ENCODE measurements at places on chromosomes 16 and 17.

DNA sequence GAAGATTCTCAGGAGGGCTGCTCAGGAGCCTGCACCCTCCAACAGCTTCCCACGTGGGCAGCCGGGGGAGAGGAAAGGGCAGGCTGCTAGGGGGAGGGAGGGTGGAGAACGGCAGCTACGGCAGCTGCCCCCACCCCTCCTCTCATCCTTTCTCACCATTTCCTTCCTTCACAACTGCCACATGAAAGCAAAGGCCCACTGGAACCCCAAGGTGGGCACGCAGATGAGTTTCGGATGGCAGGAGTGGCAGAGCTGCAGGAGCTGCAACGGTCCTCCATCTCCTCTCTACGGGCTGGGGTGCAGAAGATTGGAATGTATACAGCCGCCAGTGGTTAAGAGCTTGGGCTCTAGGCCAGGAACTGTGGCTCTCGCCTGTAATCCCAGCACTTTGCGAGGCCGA is 77.7 kb downstream of the GAS7 start:
- DNase-seq: no peak

DNA sequence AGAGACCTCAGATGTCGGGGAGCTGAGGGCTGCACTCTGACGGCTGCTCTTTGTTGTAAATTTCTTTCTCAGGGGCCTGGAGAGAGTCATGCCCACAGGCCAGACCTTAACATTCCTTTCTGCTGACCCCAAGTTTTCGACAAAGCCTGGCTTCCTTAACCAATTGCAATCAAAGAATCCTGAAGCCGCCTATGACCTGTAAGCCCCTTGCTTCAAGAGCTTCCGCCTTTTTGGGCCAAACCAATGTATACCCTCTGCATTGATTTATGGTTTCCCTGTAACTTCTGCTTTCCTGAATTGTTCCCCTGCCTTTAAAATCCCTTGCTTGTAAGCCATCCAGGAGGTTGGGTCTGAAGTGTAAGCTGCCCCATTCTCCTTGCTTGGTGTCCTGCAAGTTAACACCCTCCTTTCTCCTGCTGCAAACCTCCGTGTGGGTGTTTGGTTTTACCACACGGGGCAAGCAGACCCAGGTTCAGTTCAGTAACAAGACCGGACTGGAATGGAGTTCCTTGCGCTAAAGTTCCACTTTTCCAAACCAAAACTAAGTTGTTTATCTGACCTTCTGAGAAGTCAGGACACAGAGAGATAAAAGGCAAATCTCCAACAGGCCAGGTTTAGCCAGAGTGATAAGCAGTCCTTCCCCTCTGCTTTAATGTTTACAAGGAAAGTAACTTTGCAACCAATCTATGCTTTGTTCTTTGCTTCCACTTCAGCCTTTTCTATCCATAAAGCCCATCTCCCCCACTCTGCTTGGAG is 141.6 kb downstream of the KCNJ12 start:
- DNase-seq: no peak

- DNase-seq: peak; percentile 24
Observed at GRCh38 chr17:32971171-32971570, 20.5 kb upstream of the SPACA3 start.

DNA sequence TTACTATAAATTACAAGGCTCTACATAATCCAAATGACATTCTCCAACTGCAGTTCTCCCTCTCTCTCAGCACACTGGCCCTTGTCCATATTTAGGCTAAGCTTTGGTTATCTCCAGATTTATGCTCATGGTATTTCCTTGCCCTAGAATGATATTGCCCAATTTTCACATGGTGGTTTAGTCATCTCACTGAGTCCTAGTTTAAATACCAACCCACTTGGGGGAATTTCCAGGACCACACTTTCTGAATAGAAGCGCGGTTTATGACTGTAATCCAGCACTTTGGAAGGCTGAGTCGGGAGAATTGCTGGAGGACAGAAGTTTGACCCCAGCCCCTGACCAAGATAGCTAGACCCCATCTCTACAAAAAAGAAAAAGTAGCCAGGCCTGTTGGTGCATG is 280.1 kb upstream of the MON1B start:
- DNase-seq: no peak

- DNase-seq: no peak
Observed at GRCh38 chr16:11170696-11171447, 85.1 kb downstream of the SOCS1 start.

GRCh38 chr17:65565559-65565958 is 4.1 kb upstream of the AXIN2 start:
- no peak for DNase-seq

DNA sequence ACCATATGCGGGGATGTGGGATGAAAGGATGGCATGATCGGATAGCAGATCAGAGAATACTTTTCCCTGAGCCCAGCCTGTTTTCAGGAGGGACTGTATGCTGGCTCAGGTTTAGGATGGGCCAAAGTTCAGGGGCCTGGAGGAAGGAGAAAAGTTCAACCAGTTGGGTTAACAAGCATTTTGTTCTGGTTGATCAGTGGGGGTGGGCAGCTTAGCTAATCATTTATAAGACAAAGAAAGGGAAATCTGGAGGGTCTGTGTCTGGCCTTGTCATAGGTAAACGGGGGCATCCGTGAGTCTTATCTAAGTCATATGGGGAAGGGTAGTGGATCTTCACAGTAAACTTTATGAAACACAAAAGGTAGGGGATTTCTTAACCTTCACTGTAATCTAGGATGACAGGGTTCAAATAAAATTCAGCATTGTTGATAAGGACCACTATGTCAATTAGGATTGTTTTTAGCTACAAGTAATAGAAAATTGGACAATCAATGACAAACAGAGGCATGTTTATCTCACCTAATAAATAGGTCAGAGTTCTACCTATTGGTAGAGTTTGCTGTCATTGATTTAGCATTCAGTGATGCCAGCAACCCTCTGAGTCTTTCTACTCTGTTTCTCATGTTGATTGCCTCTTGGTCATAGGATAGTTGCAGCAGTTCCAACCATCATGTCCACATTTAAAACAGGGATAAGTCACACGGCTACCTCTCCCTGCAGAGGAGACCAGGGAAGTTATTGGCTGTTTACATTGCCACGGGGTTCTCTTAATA is 11.4 kb downstream of the PCTP start:
- DNase-seq: no peak

- no peak for DNase-seq
Observed at GRCh38 chr17:49049265-49049664, 52.1 kb downstream of the IGF2BP1 start.

DNA sequence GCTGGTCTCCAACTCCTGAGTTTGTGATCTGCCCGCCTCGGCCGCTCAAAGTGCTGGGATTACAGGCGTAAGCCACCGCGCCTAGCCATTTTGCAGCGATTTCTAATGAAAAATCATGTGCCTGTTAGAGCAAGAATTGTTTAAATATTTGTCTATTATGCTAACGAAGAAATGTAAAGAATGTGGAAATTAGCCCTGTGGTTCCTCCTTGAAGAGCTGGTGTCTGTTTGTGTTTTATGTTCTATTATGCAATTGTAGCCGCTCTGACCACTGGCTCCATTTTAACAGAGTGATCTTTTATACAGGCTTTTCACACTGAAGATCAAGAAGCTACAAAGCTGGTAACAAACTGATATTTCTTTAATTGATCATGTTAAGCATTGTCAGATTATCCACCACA is 217.3 kb downstream of the USP22 start:
- no peak for DNase-seq

GRCh38 chr16:57876210-57876609 is 73.9 kb upstream of the KIFC3 start:
- no peak for DNase-seq

GRCh38 chr16:89727406-89728120 is 6.2 kb downstream of the ZNF276 start:
- no peak for DNase-seq

- DNase-seq: no peak
Observed at GRCh38 chr17:52357854-52358253, 199.3 kb upstream of the CA10 start.

GRCh38 chr16:31869511-31870201 is 4.0 kb upstream of the ZNF267 start:
- DNase-seq: peak; percentile 98

GRCh38 chr17:33091271-33091670 is 99.6 kb downstream of the SPACA3 start:
- no peak for DNase-seq

DNA sequence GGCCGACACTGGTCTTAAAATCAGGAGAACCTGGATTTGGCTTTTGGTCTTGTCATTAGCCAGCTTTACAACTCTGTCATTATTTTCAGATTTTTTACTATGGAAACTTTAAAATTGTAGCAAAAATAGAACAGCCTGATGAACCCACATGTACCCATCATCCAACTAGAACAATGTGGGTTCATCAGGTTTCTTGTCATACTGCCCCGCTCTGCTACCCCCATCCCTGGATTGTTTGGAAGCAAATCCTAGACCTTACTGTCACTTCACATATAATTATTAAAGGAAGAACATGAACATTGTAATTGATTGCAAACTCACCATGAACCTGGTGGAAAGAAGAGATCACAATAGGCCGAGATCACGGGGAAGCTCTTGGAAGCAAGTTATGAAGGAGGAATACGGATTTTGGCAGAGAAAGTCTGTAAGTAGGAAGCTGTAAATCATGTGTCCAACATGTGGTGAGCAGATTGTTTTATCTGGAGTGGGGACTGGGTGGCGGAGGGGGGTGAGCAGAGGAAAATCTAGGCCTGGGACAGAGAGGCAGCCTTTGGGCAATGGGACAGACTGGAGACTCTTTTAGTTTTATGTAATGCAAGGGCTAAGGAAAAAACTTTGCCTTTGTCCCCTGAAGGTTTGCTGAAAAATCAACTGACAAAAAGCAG is 67.0 kb downstream of the PITPNC1 start:
- no peak for DNase-seq

- DNase-seq: peak; percentile 70
Observed at GRCh38 chr17:64498308-64499203, 1.7 kb upstream of the POLG2 start.

DNA sequence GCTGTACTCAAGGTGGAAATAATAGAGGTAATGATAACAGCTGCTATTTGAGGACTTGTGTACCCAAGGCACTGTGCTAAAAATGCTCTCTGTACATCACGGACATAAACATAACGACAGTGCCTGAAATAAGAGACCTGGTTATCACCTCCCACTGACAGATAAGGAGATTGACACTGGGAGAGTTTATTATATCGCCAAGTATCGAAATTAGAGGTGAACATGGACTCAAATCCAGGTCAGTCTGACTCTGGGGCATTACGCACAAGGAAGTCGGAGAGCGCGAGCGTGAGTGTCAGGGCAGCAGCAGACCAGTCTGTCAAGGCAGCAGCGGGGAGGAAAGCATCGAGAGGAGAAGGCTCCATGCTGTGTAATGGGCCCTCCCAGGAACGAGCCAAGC is 57.1 kb downstream of the GOSR1 start:
- DNase-seq: no peak

GRCh38 chr16:318628-319027 is 33.9 kb downstream of the AXIN1 start:
- no peak for DNase-seq

DNA sequence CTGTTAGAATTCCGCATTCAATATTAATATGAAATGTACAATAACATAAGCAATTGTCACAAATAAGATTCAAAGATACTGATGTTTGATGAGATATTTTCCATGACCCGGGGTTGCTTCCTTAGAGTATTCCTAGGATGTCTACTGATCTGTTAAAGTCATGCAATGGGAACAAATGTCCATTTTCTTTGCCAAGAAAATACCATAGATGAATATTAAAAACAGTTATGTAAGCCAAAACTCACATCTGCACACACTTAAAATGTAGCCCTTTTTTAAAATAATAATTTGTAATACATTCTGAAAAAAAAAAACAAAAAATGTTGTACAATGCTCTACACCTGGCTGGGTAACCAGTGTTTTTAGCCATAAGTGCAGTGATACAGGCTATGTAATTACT is 259.4 kb upstream of the AXIN2 start:
- no peak for DNase-seq

- peak; percentile 66 for DNase-seq
Observed at GRCh38 chr16:89918453-89919347, at the start of gene MC1R. Gene MC1R (plus strand): TSS chr16:89918862. CDS start chr16:89919259, 397 bp downstream.

DNA sequence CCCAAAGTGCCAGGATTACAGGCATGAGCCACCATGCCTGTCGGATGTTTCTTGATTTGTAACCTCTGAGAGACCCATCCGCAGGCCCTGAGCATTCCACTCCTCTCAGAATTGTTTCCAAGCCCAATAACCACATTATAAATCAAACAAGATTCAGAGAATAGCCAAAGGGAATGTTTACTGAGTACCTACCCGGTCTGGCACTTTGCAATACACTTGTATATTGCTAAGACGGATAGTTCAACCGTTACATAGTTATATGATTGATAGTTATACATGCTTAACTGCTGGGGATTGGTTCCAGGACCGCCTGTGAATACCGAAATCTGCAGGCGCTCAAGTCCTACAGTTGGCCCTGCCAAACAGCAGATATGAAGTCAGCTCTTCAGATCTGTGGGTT is 3.0 kb upstream of the KAT8 start:
- no peak for DNase-seq

- no peak for DNase-seq
Observed at GRCh38 chr16:75252049-75252864, 833 bp upstream of the BCAR1 start.

GRCh38 chr17:71302721-71303549 is 817.9 kb upstream of the SOX9 start:
- peak; percentile 55 for DNase-seq

DNA sequence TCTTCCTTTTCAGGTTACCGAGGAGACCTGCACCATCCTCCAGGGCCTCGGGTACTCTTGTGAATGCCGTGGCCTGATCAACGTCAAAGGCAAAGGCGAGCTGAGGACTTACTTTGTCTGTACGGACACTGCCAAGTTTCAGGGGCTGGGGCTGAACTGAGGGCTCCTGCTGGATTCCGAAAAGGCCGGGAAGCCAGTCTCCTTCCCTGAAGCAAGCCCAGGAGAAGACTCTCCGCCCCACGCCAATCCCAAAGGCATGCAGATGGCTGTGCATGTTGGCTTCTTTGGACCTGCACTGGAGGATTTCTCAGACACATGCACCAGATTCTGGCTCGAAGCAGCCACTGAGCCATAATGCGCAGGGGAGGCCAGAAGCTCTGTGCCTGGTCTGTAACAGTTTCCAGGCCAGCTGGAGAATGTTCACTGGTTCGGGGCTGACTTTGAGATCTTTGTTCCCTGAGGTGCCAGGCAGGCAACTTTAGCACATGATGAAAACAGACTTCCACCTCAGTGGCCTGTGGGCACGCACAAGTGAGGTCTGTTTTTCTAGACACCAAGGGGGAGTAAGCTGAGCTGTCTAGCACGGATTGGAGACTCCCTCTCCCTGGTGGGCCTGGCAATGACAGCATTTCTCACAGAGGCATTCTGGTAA is 49.1 kb downstream of the ADCY7 start:
- no peak for DNase-seq

- no peak for DNase-seq
Observed at GRCh38 chr17:78576389-78577112, 645 bp downstream of the DNAH17 start.
